ENCODE measurements at places on chromosomes 3 and 15.
A peak's percentile ranks its signal among the peaks of the same experiment; 100 is the strongest.

- peak; percentile 38 for DNase-seq
Observed at GRCh38 chr3:48130321-48130904, 57.8 kb downstream of the CDC25A start.

DNA sequence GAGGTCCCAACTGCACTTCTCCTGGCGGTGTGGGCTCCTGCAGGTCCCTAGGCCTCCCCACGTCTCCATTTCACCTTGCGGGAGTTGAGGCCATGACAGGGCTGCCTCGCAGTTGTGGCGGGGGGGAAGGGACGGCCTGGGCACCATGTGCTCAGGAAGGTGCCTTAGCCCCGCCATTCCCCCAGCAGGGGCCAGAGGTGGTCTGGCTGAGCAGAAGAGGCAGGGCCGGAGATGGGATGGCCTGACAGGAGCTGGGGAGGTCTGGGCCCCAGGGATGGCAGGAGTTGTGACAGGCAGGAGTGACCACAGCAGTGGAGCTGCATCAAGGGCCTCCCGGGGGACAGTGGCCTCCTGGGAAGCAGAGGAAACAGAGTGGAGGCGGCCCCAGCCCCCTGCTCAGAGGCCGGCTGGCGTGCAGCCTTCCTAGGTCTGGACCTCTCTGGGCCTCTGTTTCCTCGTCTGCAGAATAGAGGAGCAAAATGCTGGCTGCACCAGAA, 18.7 kb upstream of the KLF15 start:
- DNase-seq, result no peak

DNA sequence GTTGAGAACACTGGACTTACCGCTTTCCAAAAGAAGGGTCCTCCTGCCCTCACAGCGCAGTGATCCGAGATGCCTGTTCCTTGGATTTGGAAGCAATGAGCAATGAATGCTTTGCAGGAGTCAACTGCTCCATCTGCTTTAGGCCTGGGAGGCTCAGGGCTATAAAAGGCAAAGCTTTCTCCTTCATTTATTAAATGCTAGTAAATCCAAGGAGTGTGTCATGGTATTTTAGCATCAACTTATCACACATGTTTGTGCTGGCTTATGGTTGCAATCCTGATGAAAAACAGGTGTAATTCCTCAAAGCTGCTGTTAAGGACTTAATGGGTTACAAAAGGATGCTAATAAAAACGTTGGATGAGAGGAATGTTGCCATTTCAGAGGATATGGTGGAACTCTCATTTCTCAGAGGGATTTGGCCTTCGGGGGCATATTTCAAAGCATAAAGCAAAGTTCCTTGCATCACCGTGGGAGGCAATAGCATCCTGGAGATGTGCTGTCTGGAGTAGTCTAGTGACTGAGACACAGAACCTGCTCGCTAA, 158.5 kb upstream of the TPM1 start:
- no peak for DNase-seq

DNA sequence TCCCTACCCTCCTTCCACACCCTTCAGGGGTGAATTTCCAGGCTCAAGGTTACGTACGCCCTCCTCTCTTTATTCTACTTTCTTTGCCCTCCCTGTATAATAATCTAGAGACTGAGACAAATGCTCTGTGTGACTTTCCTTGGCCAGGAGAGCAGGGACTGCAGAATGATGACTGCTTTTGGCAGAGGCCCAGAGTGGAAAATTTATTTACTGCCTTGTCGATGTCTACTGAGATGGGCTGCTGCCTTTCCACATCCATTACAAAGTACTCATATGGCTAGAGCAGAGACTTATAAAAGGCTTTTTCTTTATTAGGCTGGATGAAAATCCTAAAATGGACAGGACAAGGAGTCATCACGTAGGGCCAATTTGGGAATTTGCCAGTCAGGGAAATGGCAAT, 576.2 kb downstream of the TUSC7 start:
- DNase-seq, result no peak

- DNase-seq, result no peak
Observed at GRCh38 chr3:51692980-51693395, 13.9 kb upstream of the GRM2 start.

DNA sequence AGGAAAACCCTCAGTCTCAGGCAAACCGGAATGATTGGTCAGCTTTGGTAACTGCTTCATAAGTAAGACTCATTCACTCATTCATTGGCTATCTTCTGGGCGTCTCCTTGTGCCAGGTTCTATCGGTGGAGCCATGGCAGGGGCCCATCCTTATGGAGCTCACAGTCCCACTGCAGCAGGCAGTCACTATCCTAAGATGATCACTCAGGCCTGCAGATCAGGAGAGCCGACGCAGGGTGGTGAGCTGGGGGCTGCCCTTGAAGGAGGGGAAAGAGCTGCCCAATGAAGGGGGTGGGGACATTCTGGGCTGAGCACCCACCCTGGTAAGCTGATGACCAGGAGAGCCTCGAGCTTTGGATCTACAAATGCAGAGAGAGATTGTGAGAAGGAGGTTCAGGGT, 20.5 kb upstream of the FGD5 start:
- DNase-seq, result no peak

DNA sequence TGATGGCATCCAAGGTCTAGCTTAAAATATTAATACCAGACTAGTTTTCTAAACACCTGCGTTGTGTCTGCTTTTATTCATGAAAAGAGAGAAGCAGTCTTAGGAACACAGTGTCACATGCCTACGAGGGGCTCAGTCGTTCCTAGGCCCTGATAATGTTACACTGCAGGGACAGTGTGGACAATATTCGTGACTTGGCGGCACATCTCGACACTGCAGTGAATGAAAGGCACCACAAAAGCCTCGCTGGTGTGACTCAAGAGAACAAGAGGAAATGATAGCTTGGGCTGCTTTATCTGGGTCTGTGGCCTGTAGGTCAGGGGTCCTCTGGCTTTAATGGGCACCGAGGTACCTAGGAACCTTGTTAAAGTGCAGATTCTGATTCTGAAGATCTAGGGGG, 226.7 kb downstream of the PDZRN3 start:
- no peak for DNase-seq

GRCh38 chr15:98791046-98791701, 142.8 kb downstream of the IGF1R start:
- no peak for DNase-seq

DNA sequence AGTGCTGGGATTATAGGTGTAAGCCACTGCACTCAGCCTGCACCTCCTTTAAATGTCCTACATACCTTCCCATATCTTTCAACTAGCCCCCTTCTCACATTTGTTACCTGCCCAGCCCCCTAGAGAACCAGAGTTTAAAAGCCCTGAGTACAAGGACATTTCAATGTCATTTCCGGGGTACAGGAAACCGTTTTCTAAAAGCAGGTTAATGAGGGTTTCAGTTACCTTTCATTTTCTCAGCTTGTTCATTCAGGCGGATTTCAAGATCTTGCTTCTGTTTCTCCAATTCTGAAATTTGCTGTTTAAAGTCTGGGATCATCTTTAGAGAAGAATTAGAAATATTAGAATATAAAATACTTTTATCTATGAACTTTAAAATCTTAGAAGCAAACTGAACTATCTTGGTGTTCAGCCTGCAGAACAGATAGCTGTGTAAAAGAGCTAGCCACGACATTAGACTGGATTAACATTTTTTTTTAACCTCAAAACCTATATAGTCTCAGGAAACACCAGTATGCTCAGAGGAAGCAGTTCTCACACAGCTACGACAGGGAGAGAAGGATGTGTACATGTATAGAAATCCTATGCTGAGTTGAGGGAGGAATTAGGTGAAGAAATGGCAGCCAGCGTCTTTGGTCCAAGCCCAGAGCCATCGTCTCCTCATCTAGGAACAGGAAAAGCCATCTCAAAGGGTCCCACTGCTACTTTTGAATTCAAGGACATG, 29.9 kb upstream of the GNB5 start:
- DNase-seq, result no peak

DNA sequence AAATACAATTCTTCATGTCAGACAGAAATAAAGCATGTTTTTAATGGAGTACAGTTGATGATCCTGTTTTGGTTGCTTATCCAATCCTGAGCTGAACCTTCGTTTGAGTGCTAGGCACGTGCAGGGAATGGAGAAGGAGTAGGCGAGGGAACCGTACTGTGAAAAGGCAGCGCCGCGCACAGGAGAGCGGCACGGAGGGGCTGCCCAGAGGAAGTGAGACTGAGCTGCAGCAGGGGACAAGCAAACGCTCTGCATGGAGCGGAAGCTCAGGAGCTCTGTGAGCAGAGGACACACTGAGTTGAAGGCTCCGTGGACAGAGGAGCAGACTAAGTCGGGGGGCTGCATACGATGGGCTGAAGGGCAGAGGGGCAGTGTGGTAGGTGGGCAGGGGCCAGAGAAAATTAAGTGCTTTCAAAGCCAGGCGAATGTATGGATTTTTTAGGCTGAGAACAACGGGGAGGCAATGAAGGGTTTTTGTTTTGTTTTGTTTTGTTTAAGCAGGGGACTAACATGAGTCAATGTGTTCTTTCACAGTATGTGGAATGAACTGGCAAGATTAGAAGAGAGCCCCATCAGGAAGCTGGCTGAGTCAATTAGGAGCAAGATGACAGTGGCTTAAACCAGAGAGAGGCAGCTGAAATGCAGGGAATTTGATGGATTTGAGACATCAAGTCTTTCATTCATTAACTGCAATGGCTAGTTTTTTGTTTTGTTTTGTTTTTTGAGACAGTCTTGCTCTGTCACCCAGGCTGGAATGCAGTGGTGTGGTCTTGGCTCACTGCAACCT, 23.8 kb upstream of the TM2D3 start:
- no peak for DNase-seq

DNA sequence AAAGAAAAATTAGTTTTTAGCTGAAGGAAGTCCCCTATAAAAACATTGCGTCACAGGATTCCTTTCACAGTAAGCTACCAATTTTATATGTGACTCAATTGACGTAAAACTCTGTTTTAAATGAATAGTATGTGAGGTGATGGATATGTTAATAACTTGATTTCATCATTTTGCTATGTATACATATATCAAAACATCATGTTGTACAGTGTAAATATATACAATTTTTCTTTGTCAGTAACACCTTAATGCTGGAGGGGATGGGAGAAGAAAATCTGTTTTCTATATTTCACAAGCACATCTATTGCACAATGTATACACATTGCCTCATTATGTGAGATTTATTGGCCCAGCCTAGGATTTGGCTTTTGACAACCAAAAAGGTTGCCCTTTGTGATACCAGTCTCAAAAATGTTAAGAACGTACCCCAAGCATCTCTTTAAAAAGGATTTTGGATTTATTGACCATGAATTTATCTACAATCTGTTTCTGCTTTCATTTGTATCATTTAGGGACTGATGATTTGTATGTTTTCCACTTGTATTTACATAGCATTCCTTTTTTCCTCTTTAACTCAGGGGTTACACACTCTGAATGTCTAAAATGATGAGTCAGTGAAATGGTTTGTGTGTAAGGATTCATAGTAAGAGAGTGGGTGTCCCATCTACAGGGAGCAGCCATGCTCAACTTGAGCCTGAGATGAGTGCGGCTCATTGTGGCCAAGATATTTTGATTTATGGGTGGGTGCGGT, 62.6 kb downstream of the CRTC3 start:
- no peak for DNase-seq

- DNase-seq, result no peak
Observed at GRCh38 chr3:169822983-169823382, 10.3 kb upstream of the LRRC34 start.

GRCh38 chr3:157160658-157161424, 894 bp upstream of the CCNL1 start:
- DNase-seq, result peak; percentile 96

GRCh38 chr15:93209690-93210445, 120.9 kb upstream of the RGMA start:
- DNase-seq, result no peak

GRCh38 chr3:29552051-29552450, 271.2 kb downstream of the RBMS3 start:
- no peak for DNase-seq

- no peak for DNase-seq
Observed at GRCh38 chr3:55775366-55776154, 288.5 kb upstream of the WNT5A start.

GRCh38 chr3:52144034-52144795, 10.0 kb downstream of the POC1A start:
- no peak for DNase-seq

DNA sequence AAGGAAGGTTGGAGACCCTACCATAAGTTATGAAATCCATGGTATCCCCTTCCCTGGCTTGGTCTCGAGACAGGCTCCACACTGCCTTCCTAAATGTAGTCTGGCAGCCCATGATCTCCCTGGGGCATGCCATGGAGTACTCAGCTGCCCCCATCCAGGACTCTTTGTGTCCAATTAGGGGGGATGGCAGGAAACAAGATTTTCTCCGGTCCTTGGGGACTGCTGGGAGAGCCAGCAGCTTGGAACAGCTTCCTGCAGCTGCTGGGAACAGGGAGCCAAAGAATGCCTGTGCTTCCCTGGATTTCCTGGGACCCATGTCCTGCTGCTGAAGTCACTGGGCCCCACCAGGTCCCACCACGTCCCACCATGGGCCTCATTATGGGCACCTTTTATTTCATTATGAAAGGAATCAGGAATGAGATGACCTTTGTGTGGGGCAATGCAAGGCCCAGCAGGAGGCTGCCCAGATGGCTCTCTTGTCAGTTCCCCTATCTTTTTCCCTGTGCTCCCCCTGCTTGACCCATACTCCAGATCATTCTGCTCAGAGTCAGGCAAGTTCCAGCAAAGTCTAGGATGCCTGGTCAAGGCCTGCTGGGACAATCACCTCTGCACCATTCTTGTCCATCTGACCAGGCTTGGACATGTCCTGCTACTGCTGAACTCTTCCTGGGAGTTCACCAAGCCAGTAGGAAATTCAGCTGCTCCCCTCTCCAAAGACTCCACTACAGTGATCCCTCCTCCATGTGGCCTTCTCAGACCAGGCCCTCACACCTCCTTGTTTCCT, 15.0 kb upstream of the DAG1 start:
- DNase-seq, result no peak

GRCh38 chr15:69012761-69013364, 1.6 kb upstream of the NOX5 start:
- DNase-seq, result no peak

GRCh38 chr15:34782901-34783300, 12.4 kb downstream of the ACTC1 start:
- no peak for DNase-seq

DNA sequence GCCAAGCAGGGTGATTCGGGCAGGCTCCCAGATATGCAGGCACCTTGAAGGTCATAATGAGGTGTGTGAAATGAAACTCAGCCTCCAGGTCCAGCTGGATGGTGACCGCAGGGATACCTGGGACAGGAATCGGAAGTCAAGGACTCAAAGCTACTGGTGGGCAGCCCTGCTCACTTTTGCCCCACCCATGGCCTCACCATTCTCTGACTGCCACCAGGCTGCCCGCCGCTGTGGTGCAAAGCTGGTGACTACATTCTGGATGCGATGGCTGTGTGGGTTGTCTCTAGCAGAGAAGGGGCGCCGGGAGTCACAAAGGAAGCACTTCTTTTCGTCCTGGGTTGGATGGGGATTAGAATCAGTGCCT, 795 bp downstream of the LAMB2 start:
- no peak for DNase-seq

- peak; percentile 62 for DNase-seq
Observed at GRCh38 chr15:52568601-52569585, at the start of gene ARPP19. TSS of gene ARPP19 (minus strand) at chr15:52569030. CDS start at chr15:52568892, 138 bp downstream.

- DNase-seq, result no peak
Observed at GRCh38 chr15:41020829-41021228, 67.6 kb downstream of the CHAC1 start.

GRCh38 chr3:61541694-61542093, 19.7 kb upstream of the PTPRG start:
- no peak for DNase-seq
